ENCODE measurements at places on chromosomes 12 and 14.
A peak's percentile ranks its signal among the peaks of the same experiment; 100 is the strongest.

- H3K4me1 ChIP-seq: 0 out of 2 replicates have a peak, but pooled peaks cover 4% of the 10 kb centered on the region
- no peak for DNase-seq
- H3K27ac ChIP-seq: no peak overlapping the region
- H3K36me3 ChIP-seq: no peaks in the 10 kb centered on the region
- H3K27me3 ChIP-seq: no peaks in the 10 kb centered on the region
Measured at GRCh38 chr14:70857496-70857890, 48.2 kb upstream of the MAP3K9 start.

- H3K27me3 ChIP-seq: no peaks in the 10 kb centered on the region
- peaks cover 42% of the 10 kb centered on the region for H3K36me3 ChIP-seq
- no peak overlapping the region for H3K4me3 ChIP-seq
- peak; percentile 53 for DNase-seq
- peak overlapping the region; percentile 4 for H3K27ac ChIP-seq
Measured at GRCh38 chr12:13211859-13212664, 15.5 kb downstream of the EMP1 start.

- no peaks in the 10 kb centered on the region for H3K27me3 ChIP-seq
- no peak overlapping the region for H3K27ac ChIP-seq
- no peaks in the 10 kb centered on the region for H3K36me3 ChIP-seq
- DNase-seq: no peak
- H3K4me3 ChIP-seq: no peak overlapping the region
- peaks cover 16% of the 10 kb centered on the region for H3K4me1 ChIP-seq
Measured at GRCh38 chr14:95541932-95542930, 7.4 kb downstream of the GLRX5 start.

DNA sequence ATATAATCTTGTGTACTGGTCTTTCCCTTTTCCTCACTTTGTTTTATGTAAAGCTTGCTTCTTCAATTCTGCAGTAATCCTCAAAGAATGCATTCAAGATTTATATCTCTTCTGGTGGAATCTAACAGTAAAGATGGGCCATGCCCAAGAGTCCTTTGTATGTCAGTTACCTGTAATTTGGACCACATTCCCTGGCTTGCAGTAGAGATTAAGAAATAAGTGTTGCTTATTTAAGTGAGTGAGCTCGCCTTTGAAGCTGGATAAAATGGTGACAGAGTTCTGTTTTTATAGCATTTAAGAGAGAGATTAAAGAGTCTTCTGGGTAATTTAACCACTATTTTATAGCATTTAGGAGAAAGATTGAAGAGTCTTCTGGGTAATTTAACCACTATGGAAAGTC, 262.1 kb upstream of the ATP2B1 start:
- no peak overlapping the region for H3K27ac ChIP-seq
- H3K4me1 ChIP-seq: no peaks in the 10 kb centered on the region
- no peaks in the 10 kb centered on the region for H3K27me3 ChIP-seq
- H3K4me3 ChIP-seq: no peak overlapping the region
- no peaks in the 10 kb centered on the region for H3K36me3 ChIP-seq
- DNase-seq: no peak

DNA sequence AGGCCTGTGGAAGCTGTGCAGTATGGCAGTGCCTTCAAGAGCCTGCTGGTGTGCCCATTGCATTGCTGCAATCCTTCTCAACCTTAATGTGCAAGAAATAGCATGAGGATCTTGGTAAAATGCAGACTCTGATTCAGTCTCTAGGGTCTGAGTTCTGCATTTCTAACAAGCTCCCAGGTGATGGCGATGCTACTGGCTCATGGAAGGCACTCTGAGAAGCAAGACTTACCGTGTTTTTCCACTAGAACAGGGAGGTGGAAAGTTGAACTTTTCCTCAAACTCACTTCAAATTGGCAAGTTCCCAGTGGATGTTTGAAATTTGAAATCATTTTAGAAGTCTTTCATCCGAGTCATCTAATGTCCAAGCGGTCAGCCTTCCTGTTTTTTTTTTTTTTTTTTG, 55.5 kb downstream of the MYRFL start:
- no peak overlapping the region for H3K27ac ChIP-seq
- no peak overlapping the region for H3K4me3 ChIP-seq
- H3K4me1 ChIP-seq: peaks cover 8% of the 10 kb centered on the region
